ENCODE measurements at places on chromosomes 6 and 20. TPM values are rescaled to one million over a fixed set of nuclear protein-coding genes. Genes with fewer than 3 reads are reported as not detected.

Gene PPARD
- 30.2 TPM for total RNA-seq

- no peak for DNase-seq
- no peak overlapping the region for H3K4me3 ChIP-seq
- no peaks in the 10 kb centered on the region for H3K36me3 ChIP-seq
- no peaks in the 10 kb centered on the region for H3K4me1 ChIP-seq
Observed at GRCh38 chr6:87066449-87067333, 28.2 kb downstream of the CGA start.

Gene IPCEF1
- 7.9 TPM for total RNA-seq

DNA sequence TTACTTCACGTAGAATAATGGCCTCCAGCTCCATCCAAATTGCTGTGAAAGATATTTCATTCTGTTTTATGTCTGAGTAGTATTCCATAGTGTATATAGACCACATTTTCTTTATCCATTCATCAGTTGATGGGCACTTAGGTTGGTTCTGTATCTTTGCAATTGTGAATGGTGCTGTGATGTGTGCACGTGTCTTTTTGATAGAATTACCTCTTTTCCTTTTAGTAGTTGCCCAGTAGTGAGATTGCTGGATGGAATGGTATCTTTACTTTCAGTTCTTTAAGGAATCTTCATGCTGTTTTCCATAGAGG is 91.8 kb downstream of the CARMIL1 start:
- H3K36me3 ChIP-seq: no peaks in the 10 kb centered on the region
- H3K4me3 ChIP-seq: no peak overlapping the region
- peaks cover 38% of the 10 kb centered on the region for H3K4me1 ChIP-seq
- H3K27ac ChIP-seq: no peak overlapping the region

DNA sequence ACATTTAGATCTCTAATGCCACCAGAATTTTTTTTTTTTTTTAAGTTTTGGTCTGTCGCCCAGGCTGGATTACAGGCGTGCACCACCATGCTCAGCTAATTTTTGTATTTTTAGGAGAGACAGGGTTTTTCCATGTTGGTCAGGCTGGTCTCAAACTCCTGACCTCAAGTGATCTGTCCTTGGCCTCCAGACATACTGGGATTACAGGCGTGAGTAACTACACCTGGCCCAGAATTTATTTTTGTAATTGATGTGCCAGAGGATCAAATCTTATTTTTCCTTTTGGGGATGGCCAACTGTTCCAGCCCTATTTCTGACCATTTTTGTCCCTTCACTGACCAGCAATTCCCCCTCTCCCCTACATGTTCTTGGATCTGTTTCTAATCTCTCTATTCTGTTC is 18.0 kb upstream of the MYMX start:
- H3K36me3 ChIP-seq: no peaks in the 10 kb centered on the region
- no peak for DNase-seq
- no peaks in the 10 kb centered on the region for H3K4me1 ChIP-seq
- no peak overlapping the region for H3K27ac ChIP-seq
- H3K27me3 ChIP-seq: no peaks in the 10 kb centered on the region

DNA sequence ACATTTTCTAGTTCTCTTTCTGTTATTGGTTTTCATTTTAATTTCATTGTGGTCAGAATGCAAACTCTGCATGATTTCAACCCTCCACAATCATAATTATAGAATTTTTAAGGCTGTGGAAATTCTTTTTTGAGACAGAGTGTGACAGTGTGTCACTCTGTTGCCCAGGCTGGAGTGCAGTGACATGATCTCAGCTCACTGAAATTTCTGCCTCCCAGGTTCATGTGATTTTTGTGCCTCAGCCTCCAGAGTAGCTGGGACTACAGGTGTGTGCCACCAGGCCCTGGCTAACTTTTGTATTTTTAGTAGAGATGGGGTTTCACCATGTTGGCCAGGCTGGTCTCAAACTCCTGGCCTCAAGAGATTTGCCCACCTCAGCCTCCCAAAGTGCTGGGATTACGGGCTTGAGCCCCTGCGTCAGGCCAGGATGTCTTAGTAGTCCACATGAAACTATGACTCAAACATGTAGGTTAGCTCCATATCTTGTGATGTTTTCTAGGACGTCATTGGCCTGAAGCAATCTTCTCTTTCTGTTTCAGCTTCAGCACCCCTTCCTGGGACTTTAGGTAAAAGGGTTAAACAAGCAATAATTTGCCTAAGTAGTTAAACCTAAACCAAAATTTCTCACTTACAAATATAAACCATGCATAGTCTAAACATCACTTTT is 47.4 kb upstream of the SAMD3 start:
- no peaks in the 10 kb centered on the region for H3K36me3 ChIP-seq
- no peak for DNase-seq
- H3K27ac ChIP-seq: no peak overlapping the region

DNA sequence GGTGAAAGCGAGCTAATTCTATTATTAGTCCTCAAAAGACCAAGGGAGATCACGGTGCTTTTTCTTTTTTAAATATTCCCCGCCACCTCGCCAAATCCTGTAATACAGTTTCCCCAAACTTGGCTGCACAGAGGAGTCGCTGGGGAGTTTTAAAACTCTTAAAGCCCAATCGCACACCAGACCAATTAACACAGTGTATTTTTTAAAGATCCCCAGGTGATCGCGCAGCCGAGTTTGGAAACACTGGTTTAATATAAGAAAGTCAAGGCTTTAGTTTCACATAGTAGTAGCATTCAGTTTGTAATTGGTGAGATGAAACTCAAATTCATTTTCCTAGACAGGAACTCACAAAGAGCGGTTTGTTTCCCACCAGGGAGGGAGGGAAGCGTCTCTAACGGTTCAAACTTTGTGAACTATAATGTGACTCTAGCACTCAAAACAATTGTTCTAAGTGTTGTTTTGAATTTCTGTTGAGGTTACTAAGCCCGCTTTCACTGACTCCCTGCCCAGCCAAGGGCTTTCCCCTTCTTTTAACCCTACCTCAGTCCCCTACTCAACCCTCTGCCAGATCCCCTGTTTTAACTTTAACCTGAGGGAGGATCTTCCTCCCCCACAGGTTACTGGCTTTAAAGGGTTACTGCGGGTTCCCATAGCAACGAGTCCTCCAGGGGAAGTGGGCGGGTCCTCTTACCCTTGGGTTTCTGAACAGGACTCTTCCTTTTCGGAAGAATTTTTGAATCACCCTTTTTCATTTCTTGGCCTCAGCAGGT is 25.7 kb upstream of the BTBD3 start:
- H3K4me1 ChIP-seq: peaks cover 19% of the 10 kb centered on the region
- no peaks in the 10 kb centered on the region for H3K36me3 ChIP-seq
- peak overlapping the region; percentile 74 for H3K4me3 ChIP-seq
- peak; percentile 62 for DNase-seq

Gene MEI4
- total RNA-seq: not detected

Gene NKX2-2
- not detected for total RNA-seq

GRCh38 chr6:2193931-2194330 is 51.5 kb downstream of the GMDS start:
- peaks cover 11% of the 10 kb centered on the region for H3K4me1 ChIP-seq
- H3K36me3 ChIP-seq: no peaks in the 10 kb centered on the region
- no peak overlapping the region for H3K27ac ChIP-seq

GRCh38 chr6:46378882-46379416 is 112.3 kb downstream of the RCAN2 start:
- DNase-seq: no peak
- H3K4me3 ChIP-seq: no peak overlapping the region
- H3K27me3 ChIP-seq: no peaks in the 10 kb centered on the region
- H3K27ac ChIP-seq: no peak overlapping the region

Gene C6orf141
- 4.1 TPM for total RNA-seq

GRCh38 chr6:21299216-21299615 is 294.3 kb upstream of the SOX4 start:
- no peaks in the 10 kb centered on the region for H3K27me3 ChIP-seq

Gene SLC39A7
- 76.0 TPM for total RNA-seq

Gene TPD52L2
- 76.9 TPM for total RNA-seq

GRCh38 chr6:116398316-116399010 is 27.7 kb downstream of the DSE start:
- H3K36me3 ChIP-seq: no peaks in the 10 kb centered on the region
- no peak overlapping the region for H3K4me3 ChIP-seq
- no peaks in the 10 kb centered on the region for H3K27me3 ChIP-seq
- no peak for DNase-seq

DNA sequence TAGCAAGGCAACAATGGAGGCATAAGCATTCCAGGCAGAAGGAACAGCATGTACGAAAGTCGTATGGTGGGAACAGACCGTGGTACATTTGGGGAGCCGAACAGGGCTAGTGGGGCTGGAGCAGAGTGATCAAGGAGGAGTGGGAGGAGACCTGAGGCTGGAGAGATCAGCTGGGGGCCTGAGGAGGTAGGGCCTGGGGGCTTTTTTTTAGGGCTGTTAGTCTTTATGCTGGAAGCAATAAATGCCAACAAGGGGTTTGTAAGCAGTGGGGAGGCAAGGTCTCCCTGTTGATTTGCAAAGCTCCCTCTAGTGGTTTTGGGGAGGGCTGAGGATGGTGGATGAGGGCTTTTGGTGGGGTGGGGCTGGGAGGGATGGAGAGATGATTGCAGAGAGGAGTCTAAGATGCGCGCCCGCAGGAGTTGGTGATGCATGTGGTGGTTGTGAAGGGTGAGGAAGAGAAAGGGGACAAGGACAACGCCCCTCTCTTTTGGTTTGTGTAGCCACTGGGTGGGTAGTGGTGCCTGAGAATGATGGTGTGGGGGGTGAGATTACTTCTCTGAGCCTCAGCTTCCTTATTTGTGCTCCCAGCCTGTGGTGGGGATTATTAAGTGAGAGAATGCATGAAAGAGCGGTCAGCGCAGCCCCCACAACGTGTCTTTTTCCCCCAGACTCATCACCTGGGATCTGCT is 74.1 kb upstream of the TOX2 start:
- H3K27me3 ChIP-seq: no peaks in the 10 kb centered on the region
- H3K4me3 ChIP-seq: no peak overlapping the region
- H3K36me3 ChIP-seq: no peaks in the 10 kb centered on the region
- no peaks in the 10 kb centered on the region for H3K4me1 ChIP-seq
- DNase-seq: no peak

DNA sequence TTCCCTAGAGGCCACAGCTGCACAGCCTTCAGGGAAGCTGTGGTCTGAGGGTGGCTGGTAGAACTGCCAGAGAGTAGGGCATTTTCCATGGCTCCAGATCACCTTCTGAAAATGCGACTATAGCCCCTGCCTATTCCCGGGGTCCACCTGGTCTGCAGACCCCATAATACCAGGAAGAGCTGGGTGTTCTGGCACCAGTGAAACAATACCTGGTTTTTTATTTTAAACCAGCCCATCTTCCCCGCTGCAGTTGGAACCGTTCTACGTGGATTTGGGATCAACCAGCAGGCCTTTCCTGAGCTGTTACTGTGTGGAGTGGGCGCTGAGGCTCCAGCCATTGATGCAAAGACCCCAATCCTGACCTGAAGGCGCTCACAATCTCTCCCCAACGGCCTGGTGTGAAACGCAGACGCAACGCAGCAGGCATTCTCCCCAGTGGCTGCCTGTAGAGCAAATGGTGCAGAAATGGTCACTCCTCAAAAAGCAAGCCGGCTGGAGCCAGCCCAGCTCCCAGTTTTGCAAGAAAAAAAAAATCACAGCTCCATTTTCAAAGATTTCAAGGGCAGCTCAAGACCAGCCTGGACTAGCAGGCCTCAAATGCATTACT is 11.3 kb downstream of the NPEPL1 start:
- DNase-seq: no peak
- no peaks in the 10 kb centered on the region for H3K27me3 ChIP-seq
- no peak overlapping the region for H3K4me3 ChIP-seq
- H3K27ac ChIP-seq: no peak overlapping the region
- no peaks in the 10 kb centered on the region for H3K4me1 ChIP-seq

DNA sequence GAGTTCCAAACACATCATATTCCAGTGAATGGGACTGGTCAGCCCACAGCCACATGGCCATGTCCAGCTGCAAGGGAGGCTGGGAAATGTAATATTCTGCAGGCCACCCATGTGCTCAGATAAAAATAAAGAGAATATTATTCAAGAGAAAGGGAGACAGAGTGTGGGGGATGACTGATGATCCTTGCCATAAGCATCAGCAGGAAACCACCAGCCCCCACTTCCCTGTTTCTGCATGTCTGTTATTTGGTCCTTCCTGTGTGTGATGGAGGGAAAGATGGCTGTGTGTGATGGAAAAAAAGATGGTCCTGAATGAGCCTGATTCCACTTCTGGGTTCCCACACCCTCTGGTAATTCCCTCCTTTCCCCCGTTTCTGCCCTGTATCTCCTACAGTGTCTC is 13.1 kb upstream of the RSPO4 start:
- no peaks in the 10 kb centered on the region for H3K27me3 ChIP-seq
- H3K36me3 ChIP-seq: no peaks in the 10 kb centered on the region
- no peak overlapping the region for H3K4me3 ChIP-seq
- H3K27ac ChIP-seq: no peak overlapping the region
- DNase-seq: no peak

Gene TP53TG5
- not detected for total RNA-seq

DNA sequence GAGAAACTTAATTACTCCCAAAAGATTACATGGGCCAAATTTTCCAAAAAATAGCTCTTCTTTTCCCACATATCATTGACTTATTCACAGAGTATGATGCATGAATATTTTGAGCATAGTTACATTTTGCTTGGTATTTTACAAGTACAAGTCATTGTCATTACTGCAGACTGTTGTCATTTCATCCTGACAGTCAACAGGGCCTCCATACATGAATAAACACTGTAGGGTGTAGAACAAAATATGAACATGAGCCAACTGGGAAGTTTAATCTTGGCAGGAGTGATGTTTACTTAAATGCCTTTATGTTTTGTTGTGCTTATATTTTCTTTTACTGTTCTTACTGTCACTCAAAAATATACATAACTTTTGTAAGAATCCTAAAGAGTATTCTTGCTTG is 340.7 kb downstream of the ADGRB3 start:
- no peaks in the 10 kb centered on the region for H3K36me3 ChIP-seq
- H3K27me3 ChIP-seq: no peaks in the 10 kb centered on the region
- DNase-seq: no peak
- no peaks in the 10 kb centered on the region for H3K4me1 ChIP-seq

Gene FERMT1
- total RNA-seq: 1.4 TPM

- no peak overlapping the region for H3K4me3 ChIP-seq
- peaks cover 41% of the 10 kb centered on the region for H3K4me1 ChIP-seq
- no peaks in the 10 kb centered on the region for H3K27me3 ChIP-seq
- DNase-seq: no peak
Observed at GRCh38 chr20:35709259-35709658, 10.1 kb downstream of the ROMO1 start.

- peak overlapping the region; percentile 98 for H3K27ac ChIP-seq
- DNase-seq: peak; percentile 70
- peaks cover 22% of the 10 kb centered on the region for H3K36me3 ChIP-seq
- no peaks in the 10 kb centered on the region for H3K27me3 ChIP-seq
- H3K4me1 ChIP-seq: peaks cover 29% of the 10 kb centered on the region
Observed at GRCh38 chr6:36593569-36594028, 563 bp upstream of the SRSF3 start.

Gene MCHR2
- not detected for total RNA-seq

- H3K27me3 ChIP-seq: no peaks in the 10 kb centered on the region
- no peak overlapping the region for H3K4me3 ChIP-seq
- peak overlapping the region; percentile 24 for H3K27ac ChIP-seq
Observed at GRCh38 chr6:39199231-39199940, 29.9 kb downstream of the KCNK5 start.

Gene KIF25
- total RNA-seq: 0.56 TPM

DNA sequence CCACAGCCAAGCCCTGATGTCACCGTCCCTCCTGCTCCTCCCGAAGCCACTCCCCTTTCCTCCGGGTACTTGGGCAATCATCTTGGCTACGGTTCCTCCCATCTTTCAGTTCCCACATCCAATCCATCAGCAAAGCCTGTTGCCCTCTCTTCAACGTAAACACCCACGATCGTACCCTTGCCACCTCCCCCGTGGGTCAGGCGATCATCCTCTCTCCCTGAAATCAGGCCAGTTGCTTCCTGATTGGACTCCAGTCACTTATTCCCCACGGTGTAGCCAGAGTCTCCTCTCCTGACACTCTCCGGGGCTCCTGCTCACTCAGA is 44.5 kb downstream of the SULF2 start:
- H3K27ac ChIP-seq: no peak overlapping the region
- peak; percentile 78 for DNase-seq
- peaks cover 17% of the 10 kb centered on the region for H3K4me1 ChIP-seq
- H3K36me3 ChIP-seq: no peaks in the 10 kb centered on the region
- H3K27me3 ChIP-seq: peaks cover 7% of the 10 kb centered on the region
- H3K4me3 ChIP-seq: no peak overlapping the region
